ENCODE measurements at places on chromosomes 6 and 20.

DNA sequence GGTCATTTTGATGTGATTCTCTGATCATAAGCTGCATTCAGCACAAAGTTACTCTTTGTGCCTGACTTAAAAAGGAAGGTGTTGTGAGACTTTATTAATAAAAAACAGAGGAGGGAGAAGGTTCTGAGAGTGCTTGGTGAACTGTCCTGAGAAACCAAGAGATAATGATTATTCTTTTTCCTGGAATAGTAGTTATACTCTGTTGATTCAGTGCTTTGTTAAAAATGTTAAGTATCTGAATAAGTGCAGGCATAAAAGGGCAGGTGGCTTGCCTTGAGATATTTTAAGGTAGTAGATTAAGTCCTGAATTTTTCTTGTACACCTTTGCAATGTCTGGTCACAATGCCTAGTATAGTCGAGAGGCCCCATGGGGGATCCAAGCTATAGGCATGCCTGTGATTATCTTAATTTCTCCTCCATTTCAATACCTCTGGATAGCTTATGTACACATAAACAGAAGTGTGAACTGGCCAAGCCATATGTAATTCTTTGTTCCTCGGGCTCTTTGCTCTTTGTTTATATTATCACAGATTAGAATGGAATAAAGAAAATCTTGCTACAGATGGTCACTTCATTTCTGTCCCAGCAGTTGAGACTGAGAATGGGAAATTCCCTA is 50.0 kb downstream of the SOBP start:
- no peak for DNase-seq

DNA sequence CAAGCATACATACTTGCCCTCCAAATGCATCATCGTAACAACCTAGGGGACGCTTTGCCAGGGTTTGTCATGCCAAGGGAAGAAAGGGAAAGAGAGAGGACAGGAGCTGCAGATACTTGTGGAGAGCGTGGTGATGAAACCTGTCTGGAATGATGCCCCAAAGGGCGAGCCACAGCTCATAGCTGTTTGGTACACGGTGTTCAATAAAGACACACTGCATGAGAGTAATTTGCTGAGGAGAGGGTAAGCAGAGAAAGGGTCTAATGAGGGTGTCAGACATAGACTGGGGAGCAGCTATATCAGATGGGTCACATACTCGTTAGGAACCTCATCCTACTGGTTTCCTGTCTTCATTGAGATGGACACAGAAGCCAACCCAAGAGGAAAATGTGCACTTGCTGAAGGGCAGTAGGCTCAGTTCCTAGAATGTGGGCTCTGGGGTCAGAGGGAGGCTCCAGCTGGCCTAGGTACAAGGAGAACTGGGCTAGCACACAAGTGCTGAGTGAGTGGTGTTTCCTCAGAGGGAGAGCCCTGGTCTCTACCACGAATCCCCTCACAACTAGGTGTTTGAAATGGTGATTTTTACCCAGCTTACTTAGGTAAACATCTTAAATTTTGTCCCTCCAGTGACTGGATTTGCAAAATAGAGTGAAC is 5.2 kb upstream of the FOXO3 start:
- DNase-seq: no peak

GRCh38 chr6:36197739-36198221 is 1.2 kb downstream of the BRPF3 start:
- no peak for DNase-seq

DNA sequence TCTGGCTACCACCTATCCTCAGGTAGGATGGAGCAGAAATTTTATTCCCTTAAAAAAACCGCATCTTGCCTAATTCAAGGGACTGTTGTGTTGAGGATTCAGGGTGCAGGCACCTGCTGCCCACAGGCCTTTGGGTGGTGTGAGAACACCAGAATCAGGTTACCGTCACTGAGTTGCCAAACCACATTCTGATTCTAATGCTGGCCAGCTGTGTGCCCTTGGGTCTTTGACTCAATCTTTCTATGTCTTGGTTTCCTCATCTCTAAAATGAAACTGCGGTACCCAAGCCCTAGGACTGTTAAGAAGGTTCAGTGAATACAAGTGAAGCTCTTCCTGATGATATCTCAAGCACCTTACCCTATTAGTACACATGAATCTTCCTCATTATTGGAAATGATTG is 827.3 kb downstream of the DHX35 start:
- DNase-seq: no peak

- no peak for DNase-seq
Observed at GRCh38 chr6:160430203-160430602, 82.0 kb downstream of the SLC22A3 start.

DNA sequence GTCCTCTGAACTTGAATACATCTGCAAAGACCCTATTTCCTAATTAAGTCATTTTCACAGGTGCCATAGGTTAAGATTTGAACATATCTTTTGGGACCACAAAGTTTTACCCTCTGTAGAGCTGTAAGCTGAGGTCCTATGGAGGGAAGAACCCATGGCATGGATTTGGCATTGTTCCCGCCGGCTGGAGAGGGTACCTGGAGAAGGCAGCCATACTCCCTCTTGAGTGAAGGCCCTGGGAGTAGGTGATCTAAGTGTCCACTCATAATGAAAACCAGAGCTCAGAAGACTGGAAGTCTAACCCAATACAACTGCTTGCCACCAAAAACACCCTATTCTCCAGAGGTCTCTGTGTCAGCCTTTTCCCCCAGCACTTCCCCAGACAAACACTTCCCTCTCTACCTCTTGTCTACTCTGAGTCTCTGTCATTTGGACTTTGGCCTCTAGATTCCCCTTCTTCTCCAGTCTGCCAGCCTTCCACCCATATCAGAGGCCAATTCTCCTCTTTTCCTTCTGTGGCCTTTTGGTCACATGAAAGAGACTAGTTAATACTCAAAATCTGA is 363.9 kb downstream of the MAFB start:
- no peak for DNase-seq

GRCh38 chr6:123830120-123830519 is 26.5 kb downstream of the NKAIN2 start:
- no peak for DNase-seq

DNA sequence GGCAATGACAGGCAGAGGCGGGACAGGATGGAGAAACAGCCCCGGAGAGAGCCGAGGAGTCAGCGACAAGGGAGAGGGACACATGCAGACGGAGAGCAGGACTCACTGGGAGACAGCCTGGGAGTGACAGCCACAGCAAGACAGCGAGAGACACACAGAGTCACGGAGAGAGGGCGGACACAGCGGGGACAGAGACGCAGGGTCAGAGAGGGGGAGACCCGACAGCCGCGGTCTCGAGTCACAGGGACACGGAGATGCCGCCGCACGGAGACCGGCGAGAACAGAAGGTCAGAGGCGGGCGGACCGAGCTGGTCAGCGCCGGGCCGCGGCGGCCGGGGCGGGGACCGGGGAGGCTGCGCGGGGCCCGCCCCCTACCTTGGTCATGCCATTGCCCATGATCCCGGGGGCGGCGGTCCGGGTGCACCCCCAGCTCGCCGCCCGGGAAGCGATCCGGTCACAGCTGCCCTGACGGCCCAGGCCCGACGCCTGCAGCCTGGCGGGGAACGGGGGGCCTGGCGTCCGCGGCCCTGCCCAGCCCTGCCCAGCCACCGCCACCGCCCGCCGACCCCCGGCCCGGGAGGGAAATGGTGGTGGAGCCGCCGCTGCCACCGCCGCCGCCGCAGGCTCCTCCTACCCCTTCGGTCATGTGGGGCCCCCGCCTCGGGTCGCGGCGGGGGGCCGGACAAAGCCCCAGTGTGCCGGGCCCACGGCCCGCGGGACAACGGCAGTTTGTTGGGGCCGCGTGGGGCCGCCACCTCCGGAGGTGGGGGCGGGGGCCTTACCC is at the start of the genes DUSP15 and TTLL9:
Gene DUSP15 (minus strand): TSS at position 586 of the 784 bp plus-strand sequence. CDS start 190 bp downstream, at position 396.
Gene TTLL9 (plus strand): TSS at position 693 of the 784 bp plus-strand sequence. CDS start 493 bp downstream, outside the sequence.
- no peak for DNase-seq

- DNase-seq: no peak
Observed at GRCh38 chr6:1663511-1663910, 53.8 kb downstream of the FOXC1 start.

GRCh38 chr6:108159981-108160380 is 5.8 kb upstream of the NR2E1 start:
- no peak for DNase-seq

DNA sequence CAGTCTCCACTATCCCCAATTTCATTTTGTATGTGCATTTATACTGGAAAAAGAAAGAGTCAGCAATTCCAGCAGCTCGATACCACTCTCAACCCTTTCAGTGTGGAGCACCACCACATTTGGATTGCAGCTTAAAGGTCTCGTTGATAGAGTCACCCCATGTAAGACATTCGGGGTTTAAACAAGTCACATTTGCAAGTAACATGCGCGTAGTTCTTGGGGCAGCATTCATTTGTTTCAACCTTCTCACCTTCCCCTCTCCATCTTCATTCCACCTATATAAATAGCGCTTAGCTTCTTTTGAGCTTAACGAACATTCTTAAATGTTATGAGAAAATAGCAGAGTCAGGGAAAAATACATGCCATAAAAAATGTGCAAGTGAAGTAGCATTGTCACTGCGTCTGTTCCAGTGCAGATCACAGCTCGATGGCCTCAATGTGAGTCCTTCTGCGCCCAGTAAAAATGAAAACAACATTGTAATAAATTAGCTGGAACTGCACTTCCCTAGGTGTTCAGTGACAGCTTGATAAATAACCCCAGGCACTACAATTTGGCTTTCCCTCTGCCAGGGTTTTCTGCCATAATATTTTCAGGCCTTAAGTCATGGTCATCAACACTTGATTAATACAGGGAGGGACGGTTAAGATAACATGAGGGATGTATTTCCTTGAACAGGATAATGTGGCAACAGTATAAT is 737.8 kb upstream of the NRSN1 start:
- no peak for DNase-seq

GRCh38 chr6:3239110-3239830 is 11.8 kb upstream of the TUBB2B start:
- no peak for DNase-seq

- DNase-seq: peak; percentile 20
Observed at GRCh38 chr6:7108196-7108963, 619 bp downstream of the RREB1 start.

- DNase-seq: no peak
Observed at GRCh38 chr6:109284675-109285074, 97.6 kb downstream of the CD164 start.

DNA sequence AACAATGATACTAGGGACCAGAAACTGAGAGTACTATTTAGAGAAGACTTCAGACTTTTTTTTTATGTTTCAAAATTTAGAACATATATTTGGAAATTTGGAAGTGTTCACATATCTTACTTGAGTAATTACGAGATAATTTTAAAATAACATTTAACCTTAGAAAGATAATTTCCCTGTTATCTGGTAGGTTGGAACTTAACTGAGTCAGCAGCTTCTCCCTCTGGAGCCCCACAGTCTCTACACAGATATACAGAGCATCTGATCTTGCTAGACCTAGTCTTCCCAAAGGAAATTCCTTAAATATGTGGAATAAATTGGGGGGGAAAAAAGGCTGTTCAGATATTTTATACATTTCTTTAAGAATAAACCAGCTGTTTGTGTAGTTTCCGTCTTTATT is 48.6 kb downstream of the TSPYL4 start:
- no peak for DNase-seq

- no peak for DNase-seq
Observed at GRCh38 chr20:61436283-61436666, 184.2 kb downstream of the CDH4 start.

GRCh38 chr6:41846666-41847237 is 48.4 kb downstream of the USP49 start:
- peak; percentile 44 for DNase-seq

GRCh38 chr6:46736906-46737305 is 1.7 kb upstream of the PLA2G7 start:
- no peak for DNase-seq

DNA sequence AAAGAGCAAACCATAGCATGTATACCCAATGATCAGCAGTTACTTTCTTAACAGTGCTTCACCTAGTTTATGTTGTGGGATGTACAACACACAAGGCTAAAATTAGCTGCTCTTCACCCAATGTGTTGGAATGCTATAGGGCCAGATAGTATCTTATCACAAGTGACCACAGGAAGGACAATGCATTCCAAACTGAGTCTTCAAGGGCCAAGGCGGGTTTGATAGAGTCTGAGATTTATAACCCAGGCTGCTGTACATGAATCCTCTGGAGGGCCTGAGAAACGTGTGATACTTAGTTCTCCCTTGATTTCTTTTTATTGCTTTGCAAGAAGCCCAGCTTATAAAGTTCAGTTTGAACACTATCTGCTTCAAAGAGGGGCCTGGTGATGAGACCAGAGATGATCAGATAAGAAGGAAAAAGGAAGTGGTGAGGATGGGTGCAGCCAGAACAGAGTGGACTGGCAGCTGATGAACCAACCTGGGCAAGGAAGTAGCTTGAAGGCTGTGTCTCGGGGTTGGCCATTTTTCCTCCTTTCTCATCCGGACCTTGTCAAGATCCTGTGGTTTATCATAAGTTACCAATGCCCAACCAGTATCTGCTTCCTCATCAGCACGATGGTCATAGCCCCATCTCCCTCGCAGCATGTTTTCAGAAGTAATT is 62.2 kb upstream of the BMP2 start:
- DNase-seq: no peak

DNA sequence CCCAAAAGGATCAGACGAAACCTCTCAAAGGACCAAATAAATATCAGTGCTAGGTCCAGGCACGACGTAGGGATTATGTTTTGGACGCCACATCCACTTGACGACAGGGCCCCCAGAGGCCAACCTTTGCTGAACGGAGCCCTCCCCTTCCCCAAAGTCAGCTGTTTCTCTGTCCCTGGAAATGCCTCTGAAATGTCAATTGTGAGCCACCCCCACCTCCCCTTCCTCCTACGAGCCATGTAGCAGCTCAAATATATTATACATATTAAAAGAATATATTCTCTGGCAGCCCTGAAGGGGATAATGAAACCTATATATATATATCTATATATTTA is 39.6 kb upstream of the BLCAP start:
- no peak for DNase-seq

DNA sequence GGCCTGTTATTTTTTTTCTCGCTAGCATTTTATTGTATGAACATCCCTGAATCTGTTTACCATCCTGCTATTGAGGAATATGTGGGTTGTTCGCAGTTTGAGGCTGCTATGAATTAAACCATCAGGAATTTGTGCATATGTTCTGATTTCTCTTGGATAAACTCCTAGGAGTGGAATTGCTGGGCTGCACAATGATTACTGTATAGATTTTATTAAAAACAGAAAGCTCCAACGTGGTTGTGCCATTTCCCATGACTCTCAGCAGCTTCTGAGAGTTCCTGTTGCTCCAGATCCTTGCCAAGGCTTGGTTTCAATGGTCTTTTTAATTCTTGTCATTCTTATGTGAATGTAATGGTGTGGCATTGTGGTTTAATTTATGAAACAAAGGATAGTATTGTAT is 75.1 kb downstream of the EDN3 start:
- no peak for DNase-seq

GRCh38 chr6:31903957-31904356 is 2.1 kb upstream of the ZBTB12 start:
- DNase-seq: no peak

DNA sequence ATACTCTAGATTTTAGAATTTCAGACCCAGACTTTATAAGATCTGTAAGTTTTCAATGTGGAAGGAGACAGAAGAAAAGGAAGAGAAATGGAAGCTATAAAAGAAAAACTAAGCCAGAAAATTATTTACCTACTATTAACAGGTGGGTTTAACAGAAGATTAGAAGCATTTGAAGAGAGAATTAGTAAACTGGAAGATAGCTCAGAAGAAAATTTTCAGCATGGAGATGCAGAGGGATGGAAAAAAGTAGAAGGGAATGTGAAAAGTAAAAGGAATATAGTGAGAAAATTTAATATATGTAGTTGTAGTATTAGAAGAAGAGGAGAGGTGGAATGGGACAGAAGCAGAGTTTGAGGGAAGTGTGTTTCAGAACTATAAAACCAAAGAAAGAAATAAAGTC is 56.1 kb downstream of the QKI start:
- DNase-seq: no peak

GRCh38 chr20:24984961-24985640 is 7.5 kb downstream of the APMAP start:
- DNase-seq: no peak
